Cerebellum (tissue), 4 donors: ENCODE measurements at places on chromosomes 12 and 14. TPM values are rescaled to one million over a fixed set of nuclear protein-coding genes. Genes with fewer than 3 reads are reported as not detected.

Gene LBHD2
- not detected for total RNA-seq

Gene NOC4L
- 8.5 TPM for total RNA-seq

DNA sequence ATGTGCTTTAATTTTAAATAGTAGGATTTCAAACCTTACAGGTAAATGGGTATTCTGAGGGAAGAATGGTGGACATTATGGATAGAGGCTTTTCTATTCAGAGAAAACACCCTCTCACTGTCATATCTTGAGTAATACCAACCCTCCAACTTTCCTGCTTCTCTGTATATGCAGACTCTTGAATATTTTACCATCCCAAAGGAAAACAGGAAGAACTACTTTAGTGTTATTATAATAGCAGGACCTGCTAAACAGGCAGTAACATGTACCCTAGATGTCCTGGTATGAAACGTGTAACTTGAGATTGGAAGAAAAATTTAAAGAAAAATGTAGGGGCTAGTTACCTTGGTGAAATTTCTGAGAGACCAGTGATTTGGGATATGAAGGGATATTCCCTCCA lies 82.9 kb upstream of the TRHDE start:
- DNase-seq = no peak

GRCh38 chr12:77042833-77043232 lies 22.5 kb downstream of the E2F7 start:
- DNase-seq = no peak

Gene COX8C
- not detected for total RNA-seq

- no peak for DNase-seq
These were observed 38.3 kb downstream of the RPS6KA5 start for GRCh38 chr14:91021991-91022621.

Gene SSTR1
- total RNA-seq = 3.4 TPM

DNA sequence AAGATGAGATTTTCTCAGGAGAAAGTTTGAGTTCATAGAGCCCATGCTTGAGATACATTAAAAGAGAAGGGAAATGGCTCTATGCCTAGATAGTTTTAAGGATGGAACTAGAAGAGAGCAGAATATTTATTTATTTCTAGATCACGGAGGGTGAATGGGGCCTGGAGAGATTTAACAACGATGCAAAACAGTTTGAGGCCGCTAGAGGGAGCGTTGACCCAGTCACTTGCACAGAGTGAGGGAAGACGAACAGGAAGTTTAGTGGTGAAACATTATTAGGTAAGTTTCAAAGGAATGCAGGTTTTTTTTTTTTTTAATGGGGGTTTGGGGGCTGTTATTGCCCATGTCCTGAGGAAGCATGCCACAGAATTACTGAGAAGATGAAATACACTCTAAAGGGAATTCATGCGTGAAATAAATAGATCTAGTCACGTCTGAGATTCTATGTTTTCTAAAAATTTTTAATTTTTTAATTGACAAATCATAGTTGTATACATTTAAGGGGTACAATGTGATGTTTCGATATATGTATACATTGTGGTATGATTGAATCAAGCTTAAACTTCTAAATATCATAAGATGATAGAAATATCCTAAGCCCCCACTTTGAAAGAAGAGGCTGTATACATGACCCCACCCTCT lies 14.8 kb upstream of the PPP1R1A start:
- DNase-seq = peak; percentile 67

DNA sequence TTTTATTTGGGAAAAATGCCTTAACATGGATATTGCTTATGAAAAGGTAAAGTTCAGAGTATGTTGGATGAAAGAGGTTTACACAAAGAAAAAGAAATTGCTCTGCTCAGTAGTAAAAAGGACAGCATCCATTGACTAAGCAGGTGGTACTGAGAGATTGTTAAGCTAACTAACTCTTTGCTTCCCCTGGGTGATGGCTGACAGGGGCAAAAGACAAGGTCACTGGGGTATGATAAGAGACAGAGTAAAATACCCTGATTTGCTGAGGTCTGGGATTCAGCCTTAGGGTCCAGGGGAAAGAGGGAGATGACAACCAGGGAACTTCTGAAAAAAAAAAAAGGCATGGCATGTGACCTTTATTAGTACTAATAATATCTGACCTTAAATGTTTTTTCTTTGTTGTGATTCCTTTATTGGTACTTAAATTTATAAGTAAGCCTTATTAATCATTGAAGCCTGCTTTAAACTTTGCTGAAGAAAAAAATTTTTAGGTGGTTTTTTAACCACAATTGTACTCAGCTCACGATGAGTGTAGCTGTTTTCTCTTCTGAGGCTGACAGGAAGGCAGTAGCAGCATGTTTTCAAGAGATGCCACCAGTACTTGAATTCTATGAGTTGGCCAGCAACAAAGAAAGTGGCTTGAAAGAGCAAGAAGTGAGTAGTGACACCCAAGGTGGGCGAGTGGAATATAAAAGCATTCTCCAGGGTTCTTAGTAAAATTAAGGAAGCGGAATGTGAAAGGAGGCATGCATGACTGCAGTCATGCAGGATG lies 43.7 kb upstream of the KITLG start:
- no peak for DNase-seq

- no peak for DNase-seq
These were observed 382.1 kb downstream of the TMEM121 start for GRCh38 chr14:105908481-105908911.
